ENCODE measurements at places on chromosomes 7 and 10.
A peak's percentile ranks its signal among the peaks of the same experiment; 100 is the strongest.

DNA sequence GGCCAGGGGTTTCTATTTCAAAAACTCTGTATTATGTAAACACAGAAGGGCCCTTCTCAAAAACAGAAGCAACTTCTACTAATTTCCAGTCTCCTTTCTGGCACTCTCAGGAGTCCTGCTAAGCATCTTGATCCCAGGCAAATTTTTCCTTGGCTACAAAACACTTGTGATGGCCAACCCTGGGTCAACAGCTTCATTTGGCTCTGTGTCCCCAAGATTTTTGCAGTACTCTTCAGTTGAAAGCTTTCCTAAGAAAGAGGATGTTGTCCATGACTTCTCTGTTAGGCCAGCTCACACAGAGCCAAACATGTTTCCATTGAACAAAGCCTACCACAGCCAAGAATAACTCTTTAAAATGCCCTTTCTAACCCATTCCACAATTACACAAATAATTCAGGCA is 99.0 kb upstream of the EGR2 start:
- peak; percentile 25 for DNase-seq

GRCh38 chr7:151275813-151276577 is 27.5 kb upstream of the SMARCD3 start:
- no peak for DNase-seq

DNA sequence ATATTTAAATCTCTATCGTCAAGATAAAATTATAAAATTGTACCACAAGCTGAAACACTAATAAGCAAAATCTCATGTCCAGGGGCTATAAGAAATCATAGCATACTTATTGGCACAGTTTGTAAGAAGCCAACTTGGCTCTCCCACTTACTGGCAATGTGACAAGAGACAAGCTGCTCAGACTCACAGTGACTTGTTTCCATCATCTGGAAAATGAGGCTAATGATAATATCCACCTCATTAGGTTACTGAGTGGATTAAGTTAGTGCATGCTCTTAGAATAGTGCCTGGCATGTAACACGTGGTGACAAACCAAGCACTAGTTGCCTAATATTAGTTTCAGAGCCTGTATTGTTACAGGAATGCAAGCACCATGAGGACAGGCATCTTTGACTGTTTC is 234.4 kb downstream of the GLI3 start:
- no peak for DNase-seq

- DNase-seq, result no peak
These were observed 116.6 kb upstream of the RSU1 start for GRCh38 chr10:16933783-16934182.

DNA sequence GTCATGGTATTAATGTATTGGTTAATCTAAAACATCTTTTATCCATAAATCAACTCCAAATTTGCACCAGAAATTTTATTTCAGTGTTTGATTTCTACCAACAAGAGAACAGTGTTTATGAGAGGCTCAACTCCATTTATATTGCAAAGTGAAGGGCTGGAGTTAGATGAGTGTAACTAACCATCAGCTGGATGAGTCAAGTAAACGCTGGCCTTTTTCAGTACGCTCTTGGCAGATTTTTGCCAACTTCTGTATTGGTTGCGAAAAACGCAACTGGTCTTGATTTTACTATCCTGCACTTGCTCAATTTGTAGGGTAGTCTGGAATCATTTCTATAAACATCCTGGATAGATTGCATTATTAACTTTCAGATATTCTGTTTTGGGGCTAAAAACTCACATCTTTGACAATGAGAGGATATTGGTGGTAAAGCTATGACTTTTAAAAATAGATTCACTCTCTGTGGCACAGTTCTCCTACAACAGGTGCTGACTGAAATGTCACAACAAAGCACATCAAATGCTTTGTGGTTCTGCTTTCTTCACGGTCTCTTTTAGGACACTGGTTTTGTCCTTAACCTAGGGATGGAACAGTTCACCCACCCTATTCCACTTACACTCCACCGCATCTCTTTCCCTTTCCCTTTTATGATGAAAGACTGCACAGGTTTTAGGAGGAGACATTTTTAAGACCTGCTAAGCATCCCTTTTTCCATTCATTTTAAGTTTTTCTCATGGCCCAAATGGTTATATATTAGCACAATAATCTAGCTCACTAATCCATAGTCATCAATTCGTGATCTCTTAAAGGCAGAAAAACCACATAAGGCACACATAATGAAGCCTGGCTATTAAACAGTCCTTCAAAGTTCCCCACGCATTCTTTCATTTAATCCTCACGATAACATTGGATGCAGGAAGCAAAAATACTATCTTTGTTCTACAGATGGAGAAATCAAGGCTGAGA is 12.8 kb downstream of the CACNA2D1 start:
- no peak for DNase-seq

DNA sequence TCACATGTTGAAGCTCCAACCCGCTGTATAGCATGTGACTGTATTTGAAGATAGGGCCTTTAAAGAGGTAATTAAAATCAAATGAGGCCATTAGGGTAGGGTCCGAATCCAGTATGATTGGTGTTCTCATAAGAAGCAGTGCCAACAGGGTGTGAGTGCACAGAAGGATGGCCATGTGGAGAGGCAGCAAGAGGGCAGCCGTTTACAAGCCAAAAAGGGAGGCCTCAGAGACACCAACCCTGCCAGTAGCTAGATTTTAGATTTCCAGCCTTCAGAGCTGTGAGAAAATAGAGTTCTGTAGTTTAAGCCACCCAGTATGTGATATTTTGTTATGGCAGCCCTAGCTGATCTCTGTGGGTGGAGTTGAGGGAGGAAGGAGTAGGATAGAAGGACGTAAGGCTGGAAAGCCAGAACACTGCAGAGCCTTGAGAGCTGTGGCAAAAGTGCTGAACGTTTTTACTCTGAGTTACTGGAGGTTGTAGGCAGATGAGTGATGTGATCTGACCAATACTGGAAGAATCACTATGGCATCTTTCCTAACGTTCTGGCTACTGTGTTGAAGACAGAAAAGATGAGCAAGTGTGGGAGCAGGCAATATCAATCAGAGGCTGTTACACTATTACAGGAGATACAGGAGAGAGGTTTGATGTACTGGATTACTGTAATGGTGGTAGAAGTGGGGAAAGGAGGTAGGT is 334.9 kb downstream of the ELMO1 start:
- DNase-seq, result peak; percentile 40

GRCh38 chr7:114183311-114184088 is 231.1 kb upstream of the FOXP2 start:
- DNase-seq, result no peak

DNA sequence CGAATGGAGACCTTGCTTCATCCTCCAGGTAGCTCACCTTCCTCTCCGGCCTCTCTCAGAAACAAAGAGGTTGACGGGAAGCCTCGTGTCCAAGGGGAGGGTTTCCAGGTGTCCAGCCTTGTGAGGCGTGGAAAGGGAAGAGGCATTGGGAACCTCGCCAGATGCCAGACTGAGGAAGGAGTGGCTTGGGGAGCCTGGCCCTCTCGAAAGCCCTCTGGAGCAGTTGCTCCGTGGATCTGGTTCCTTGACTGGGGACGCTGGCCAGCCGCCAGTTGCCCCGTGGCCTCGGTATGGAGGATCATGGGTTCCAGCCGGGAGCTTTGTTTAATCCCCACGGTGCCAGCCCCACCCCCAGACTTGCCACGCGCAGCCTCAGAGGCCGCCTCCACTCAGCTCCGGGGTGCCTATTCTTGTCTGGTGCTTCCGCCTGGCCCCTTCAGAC is 30.3 kb upstream of the SUN1 start:
- no peak for DNase-seq

GRCh38 chr7:106959753-106960152 is 84.8 kb upstream of the PRKAR2B start:
- no peak for DNase-seq

DNA sequence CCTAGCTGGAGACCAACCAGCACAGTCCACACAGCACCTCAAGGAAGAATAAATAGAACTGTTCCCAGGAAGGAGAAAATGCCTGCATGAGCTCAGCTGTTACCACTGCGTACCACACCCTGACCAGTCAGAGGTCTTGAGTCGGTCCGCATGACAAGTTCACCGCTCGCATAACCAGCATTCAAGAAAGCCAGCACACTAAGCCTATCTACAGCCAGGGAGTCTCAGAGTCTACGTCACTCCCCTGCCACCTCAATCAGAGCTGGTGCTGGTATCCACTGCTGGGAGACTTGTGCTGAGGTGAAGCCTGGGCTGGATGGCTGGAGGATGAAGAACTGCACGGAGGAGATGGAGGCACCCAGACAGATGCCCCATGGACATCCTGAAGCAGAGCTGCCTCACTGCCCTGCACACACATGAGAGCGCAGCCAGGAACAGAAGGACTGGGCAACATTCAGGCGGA is 19.6 kb downstream of the AKR1C1 start:
- DNase-seq, result no peak

- no peak for DNase-seq
These were observed 534.1 kb downstream of the ANKRD7 start for GRCh38 chr7:118758582-118758981.

GRCh38 chr7:148657929-148658328 is 40.8 kb upstream of the CUL1 start:
- DNase-seq, result no peak

- no peak for DNase-seq
These were observed 225.0 kb downstream of the CACNB2 start for GRCh38 chr10:18364987-18365775.

- no peak for DNase-seq
These were observed 116.5 kb upstream of the LRRN3 start for GRCh38 chr7:110974441-110974840.

Data from inflammatory macrophage (primary cell).